ENCODE measurements at places on chromosomes 2 and 18.

GRCh38 chr2:215370112-215370965, 58.5 kb downstream of the ATIC start:
- DNase-seq = no peak

- DNase-seq = peak; percentile 51
These were observed 161.8 kb downstream of the DYSF start for GRCh38 chr2:71614976-71615766.

DNA sequence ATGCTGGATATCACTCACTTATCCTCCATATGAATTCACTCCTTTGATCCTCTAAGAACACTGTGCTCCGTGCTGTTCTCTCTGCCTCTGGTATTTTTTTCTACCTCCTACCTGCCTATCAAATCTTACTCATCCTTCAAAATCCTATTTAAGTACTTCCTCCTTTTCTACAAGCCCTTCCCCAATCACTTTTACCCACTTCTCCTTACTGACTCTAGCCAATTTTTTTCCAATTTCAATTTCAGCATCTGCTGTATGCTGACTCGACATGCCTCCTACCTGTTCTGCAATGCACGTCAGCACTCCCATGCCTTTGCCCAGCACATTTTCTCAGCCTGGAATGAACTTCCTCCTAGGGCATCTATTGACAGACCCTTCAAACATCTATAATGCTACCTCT, 37.3 kb upstream of the LNPK start:
- no peak for DNase-seq

DNA sequence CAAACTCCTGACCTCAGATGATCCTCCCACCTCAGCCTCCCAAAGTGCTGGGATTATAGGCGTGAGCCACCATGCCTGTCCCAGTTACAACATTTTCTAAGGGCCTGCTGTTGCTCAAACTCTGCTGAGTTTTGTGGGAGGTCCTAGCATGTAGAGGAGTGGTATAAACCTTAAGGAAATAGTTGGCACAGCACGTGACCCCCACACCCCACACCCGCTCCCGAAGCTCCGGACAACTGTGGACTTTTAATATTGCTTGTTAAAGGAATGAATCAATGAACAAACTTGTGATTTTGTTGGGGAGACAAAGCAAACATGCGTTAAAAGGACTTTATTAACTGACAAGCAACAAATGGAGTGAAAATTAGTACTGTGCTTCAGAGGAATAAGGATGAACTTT, 137.8 kb upstream of the GATA6 start:
- no peak for DNase-seq

GRCh38 chr2:156702541-156702940, 266.4 kb downstream of the GPD2 start:
- DNase-seq = no peak

GRCh38 chr18:21735452-21736015, 5.1 kb upstream of the MIB1 start:
- DNase-seq = peak; percentile 86

DNA sequence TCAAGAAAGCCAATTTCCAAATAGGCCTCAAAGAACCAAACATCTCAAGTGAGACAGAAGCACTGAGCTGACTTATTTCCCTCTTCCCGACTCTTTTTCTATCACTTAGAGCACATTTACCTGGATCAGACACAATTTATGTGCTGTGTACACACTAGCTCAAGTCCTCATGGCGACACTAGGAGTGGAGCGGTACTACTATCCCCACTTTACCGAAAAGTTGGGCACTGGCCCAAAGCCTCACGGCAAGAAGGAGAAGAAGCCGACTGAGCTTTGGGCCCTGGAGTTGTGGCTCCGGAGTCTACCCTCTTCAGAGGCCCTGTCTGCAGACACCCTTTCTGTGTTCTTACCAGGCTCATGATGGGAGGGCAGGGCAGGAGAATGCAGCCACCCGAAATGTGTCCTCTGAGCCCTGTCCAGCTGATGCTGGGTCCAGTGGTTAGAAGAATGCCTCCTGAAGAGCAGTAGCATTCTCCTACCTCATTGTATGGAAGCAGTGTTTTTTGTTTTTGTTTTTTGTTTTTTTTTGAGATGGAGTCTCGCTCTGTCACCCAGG, 91.7 kb upstream of the CNGA3 start:
- DNase-seq = no peak

GRCh38 chr2:163887182-163887581, 151.4 kb upstream of the FIGN start:
- no peak for DNase-seq

- DNase-seq = no peak
These were observed 34.8 kb downstream of the TIMM21 start for GRCh38 chr18:74183130-74183529.

Measured in activated effector memory CD4-positive, alpha-beta T cell treated with anti-CD3 and anti-CD28 coated beads, Interleukin-2, amount 50 U/mL, for 16 hours (primary cell).